NCI-H2171 (cell line): ENCODE measurements at places on chromosomes 6 and 20.

GRCh38 chr6:36110050-36110449, 20.3 kb upstream of the MAPK13 start:
- no peak for DNase-seq

- peak; percentile 49 for DNase-seq
These were observed 612 bp downstream of the TNNC2 start for GRCh38 chr20:45826381-45827019.

DNA sequence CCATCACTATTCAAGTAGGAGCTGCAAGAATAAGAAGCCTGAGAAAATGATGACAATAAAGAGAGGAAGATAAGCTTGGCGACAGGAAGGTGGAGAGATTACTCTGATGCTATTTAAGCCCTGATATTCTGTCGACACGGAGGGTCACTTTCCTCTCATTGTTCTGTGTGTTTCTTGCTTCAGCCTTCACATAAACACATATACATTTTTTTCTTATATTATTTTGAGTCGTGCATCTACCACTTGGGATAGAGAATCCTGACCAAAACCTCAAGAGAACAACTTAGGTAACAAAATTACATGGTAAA, 10.5 kb downstream of the PTCHD4 start:
- no peak for DNase-seq

DNA sequence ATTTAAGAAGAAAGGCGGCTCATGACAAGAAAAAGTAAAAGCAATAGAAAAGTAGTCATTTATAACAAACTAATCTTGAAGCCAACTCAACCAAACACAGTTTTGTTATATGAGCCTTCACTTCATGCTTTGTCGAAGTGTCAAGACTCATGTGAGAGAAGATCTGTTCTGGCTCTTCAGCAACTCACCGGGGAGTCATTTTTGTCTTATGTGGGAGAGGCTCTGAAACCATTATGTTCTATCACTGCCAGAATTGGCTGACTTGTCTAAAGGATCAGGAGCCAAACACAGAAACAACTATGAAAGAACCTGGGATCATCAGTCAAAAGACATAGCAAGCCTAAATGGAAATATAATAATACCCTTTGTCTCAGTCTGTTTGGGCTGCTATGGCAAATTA, 105.2 kb downstream of the CDK19 start:
- DNase-seq = no peak

- DNase-seq = no peak
These were observed 4.7 kb upstream of the GJA1 start for GRCh38 chr6:121430514-121431460.

DNA sequence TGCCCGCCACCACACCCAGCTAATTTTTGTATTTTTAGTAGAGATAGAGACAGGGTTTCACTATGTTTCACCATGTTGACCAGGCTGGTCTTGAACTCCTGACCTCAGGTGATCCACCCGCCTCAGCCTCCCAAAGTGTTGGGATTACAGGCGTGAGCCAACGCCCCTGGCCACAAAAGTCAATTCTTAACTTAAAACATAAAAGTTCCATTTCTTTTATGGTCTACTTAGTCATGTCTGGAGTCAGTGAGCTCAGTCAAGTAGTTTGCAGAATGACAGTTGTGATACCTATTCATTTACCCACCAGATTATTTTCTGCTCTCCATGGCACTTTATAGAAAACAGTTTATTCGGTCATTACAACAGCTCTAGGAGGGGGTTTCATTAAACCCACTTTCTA, 103.1 kb upstream of the ESR1 start:
- DNase-seq = no peak

GRCh38 chr6:99802396-99803031, 191.5 kb downstream of the MCHR2 start:
- no peak for DNase-seq

- DNase-seq = no peak
These were observed 64.3 kb upstream of the UNC93A start for GRCh38 chr6:167226791-167227190.

GRCh38 chr6:47241742-47242482, 67.8 kb downstream of the TNFRSF21 start:
- DNase-seq = no peak

DNA sequence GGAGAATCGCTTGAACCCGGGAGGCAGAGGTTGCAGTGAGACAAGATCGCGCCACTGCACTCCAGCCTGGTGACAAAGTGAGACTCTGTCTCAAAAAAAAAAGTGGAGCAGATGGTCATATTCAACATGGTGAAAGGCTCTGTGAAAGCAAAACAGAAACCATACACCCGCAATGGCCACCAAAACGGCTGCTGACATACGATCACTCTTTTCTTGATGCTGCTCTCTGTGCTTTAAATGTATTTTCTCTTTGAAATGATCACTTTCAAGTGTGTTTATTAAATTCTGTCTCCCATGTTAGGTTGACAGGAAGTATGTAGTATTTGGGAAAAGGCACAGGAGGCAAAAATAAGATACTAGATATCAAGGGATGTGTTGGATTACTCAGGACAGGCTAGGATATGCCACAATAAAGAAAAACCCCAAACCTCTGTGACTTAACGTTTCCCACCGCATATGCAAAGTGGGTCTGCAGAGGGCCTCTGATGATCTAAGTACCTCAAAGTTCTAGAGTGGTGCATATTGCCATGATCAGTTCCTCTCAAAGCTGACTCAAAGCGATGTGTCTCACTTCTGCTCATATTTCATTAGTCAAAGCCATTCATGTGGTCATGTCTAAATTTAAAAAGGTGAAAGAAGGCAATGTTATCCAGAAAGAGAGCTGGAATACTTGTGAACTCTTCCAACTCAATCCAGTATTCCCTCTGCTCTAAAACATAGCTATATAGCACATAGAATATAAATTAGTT, 155.1 kb upstream of the SOX4 start:
- peak; percentile 50 for DNase-seq

DNA sequence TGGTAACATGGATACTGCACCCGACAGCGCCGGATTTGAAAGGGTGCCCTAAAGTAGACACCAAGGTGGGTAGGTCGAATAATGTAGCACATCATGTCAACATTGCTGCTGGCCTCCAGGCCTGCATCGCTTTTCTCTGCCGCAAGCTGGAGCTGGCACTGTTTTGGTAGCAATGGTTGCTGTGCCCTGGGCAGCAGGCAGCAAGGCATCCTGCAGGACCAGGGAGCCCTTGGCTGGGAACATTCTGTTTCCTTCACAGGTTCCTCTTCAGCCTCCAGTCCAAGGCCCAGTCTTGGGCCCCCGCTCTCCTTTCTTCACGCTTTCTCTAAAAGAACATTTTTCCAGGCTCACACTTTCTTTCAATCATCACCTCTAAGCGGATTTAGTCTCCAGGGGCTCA, 365.8 kb upstream of the JARID2 start:
- no peak for DNase-seq

GRCh38 chr6:46273911-46274310, 103.1 kb upstream of the ENPP5 start:
- no peak for DNase-seq

- no peak for DNase-seq
These were observed 89.8 kb downstream of the ANKRD6 start for GRCh38 chr6:89522778-89523177.

GRCh38 chr6:144637541-144637940, 352.4 kb downstream of the UTRN start:
- peak; percentile 38 for DNase-seq

DNA sequence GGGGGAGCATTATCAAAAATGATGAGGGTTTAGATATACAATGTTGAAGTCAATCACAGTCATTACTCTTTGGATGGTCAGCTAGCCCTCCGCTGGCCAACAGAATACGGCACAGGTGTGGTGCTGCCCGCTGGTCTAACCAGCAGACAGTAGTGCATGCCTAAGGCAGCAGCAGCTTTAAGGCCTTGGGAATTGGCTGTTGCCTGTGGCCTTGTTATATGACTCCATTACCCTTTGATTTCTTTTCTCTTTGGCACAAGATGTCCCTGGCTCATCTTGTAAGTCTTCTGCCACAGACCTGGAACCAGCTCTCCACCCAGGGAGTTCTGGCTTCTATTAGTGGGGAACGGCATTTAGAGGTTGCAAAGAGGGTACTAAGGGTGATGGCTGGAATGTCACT, 110.2 kb downstream of the WDR27 start:
- no peak for DNase-seq

DNA sequence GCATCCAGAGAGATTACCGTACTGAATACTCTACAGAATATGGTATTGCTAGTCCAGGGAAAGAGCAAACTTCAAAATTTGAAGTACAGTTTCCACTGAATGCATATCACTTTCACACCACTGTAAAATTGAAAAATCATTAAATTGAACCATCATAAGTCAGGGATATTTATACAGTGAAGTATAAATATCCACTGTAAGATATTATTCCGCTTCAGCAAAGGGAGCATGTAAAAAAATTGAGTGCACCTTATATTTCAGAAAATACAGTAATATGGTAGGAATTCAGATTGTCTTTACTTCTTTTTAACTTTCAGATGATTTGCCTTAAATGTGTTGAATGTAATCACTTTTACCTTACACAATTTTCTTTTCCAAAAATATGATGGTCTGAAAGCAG, 60.9 kb upstream of the TXNDC5 start:
- DNase-seq = no peak
